ENCODE measurements at places on chromosomes 5 and 9.

DNA sequence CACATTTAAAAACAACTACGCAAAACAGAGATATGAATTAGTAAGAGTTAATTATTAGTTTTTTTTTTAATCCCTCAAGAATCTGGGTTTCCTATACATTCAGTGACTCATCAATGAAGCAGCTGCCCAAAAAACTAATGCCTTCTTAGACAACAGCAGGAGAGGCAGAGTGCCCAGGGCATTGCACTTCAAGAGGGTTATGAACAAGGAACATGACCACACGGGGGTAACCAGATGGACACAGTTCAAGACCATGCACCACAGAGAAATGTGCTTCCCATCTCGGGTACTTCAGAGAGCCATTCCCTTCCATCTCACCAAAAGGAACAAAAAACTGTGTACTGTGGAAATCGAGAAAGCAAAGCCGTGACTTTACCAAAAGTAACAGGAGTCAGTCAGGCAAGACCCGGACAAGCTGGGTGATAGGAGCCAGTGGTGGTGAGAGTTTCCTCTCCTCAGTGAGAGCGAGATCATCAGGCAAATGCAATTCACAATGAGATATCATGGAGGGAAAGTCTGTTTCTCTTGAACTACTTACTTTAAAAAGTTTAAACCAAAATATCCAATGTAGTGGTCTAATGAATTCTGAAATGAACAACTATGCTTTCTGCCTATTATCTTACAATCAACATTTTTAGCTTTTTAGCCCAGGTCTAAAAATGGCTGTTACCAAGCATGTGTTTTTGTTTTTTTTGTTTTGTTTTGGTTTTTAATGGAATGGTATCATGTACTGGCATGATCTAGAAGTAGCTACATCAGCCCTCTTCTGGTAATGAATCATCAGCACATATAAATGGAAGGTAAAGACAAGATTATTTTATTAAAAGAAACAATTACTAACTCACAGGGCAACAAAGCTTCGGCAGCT, 192.1 kb downstream of the TSSK1B start:
- no peak for DNase-seq

DNA sequence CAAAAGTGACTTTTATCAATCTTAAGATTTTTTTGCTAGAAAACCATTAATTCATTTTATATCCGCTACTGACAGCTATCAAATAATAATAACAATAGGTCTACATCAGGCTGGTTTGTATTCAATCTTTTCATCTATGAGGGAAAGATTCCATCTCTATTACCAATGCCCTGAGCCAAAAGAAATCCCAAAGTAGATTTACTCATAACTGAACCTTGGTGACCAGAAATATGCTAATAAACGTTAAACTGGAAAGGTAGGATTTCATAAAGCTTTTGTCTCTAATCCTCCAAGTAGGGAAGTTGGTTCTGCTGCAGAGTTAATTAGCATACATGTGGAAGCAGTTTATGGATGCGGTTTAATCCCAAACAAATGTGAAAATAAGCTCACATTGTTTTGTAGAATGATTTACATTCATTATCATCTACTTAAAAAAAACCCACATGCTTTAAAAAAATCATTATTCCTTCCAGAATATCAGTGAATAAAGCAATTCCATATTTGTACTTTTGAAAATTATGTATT, 715.5 kb downstream of the CETN3 start:
- DNase-seq, result no peak

DNA sequence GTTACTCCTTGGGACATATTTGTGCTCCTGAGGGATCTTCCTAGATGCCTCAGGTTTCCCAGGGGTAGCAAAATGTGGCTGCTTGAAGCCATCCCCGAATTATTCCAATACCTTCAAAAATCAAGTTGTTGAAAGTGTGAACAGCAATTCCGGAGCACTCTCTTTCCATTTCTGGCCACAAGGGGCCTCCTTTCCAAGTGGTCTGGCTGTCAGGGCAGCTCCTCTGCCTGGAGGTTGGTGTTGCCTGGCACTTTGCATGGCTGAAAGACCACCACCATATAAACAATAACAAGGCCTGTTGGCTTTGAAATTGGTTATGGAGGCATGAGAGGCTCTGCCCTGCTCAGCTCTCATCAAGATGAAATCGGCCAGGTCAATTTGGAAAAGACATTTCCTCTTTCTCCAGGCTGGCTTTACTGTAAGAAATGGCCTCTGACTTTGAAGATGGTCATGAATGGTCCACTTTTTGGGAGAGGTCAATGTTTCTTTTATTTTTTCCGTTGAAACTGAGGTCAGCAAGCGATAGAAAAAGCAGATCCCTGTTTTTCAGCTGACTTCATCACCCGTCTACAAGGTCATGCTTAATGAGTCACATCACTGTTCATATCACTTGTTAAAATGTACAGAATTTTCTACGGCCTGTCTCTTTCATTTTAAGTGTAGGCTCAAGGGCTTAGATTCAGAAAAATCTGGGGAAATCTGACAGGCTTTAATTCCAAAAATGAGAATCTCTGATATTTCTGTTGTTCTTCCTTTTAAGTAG, 481.1 kb upstream of the ZNF608 start:
- no peak for DNase-seq

DNA sequence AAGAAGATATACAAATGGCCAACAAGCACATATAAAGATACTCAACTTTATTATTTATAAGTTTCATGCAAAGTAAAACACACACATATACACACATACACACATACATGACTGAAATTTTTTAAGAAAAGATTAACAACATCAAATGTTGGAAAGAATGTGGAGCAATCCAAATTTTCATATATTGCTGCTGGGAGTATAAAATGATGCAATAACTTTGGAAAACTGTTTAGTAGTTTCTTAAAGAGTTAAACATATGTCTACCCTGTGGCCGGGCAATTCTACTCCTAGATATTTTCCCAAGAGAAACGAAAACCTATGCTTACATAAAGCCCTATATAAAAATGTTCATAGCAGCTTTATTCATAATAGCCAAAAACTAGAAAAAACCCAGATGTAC, 99.8 kb upstream of the NR4A3 start:
- no peak for DNase-seq

- no peak for DNase-seq
Measured at GRCh38 chr9:124359426-124359825, 55.8 kb downstream of the PSMB7 start.

- no peak for DNase-seq
Measured at GRCh38 chr5:175889910-175890684, 18.7 kb downstream of the CPLX2 start.

Data from NCI-H187 (cell line).